ENCODE measurements at places on chromosomes 2 and 18. TPM values are rescaled to one million over a fixed set of nuclear protein-coding genes. Genes with fewer than 3 reads are reported as not detected.

DNA sequence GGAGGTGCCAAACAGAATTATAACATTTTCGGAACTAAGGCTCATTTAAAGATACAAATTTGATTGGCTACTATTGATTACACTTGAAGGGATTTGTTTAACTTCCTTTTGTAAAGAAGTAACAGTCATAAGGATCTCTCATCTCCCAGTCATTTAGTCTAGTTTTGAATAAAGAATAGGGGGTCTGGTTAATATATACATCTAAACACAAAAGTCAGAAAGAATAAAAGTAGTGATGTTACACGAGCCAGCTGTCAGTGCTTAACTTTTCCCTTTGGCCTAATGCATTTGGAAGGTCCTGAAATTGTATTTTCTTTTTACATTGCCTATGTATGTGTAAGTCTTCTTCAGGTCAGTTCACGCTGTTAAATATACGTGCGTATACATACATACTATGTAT lies 8.1 kb downstream of the SEPTIN2 start:
- no peak for DNase-seq

The REG3A gene
- not detected for total RNA-seq

The RTP5 gene
- total RNA-seq: not detected

The DQX1 gene
- 1.5 TPM for total RNA-seq

DNA sequence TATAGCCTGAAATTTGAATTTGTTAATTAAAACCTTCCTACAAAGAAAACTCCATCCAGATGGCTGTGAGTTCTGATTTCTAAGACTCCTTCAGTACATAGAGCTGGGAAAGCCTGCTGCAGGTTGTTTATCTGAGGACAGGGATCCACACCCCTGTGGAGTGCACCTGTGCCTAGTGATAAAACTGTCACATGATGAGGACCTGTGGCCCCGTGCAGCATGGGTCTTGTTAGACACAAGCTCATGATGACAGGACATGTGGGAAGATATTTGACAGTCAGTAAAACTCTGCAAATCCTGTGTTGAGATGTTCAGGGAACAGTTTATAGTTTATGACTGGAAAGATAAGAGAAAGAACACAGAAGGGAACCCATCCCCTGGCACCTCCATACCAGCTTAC lies 133.2 kb upstream of the TMEM18 start:
- no peak for DNase-seq

The CD207 gene
- total RNA-seq: not detected

The EFR3B gene
- 22.1 TPM for total RNA-seq

- no peak for DNase-seq
Observed at GRCh38 chr2:14634182-14634488, 1.6 kb downstream of the LRATD1 start.

- DNase-seq: no peak
Observed at GRCh38 chr2:38763228-38763627, 12.1 kb upstream of the SRSF7 start.

DNA sequence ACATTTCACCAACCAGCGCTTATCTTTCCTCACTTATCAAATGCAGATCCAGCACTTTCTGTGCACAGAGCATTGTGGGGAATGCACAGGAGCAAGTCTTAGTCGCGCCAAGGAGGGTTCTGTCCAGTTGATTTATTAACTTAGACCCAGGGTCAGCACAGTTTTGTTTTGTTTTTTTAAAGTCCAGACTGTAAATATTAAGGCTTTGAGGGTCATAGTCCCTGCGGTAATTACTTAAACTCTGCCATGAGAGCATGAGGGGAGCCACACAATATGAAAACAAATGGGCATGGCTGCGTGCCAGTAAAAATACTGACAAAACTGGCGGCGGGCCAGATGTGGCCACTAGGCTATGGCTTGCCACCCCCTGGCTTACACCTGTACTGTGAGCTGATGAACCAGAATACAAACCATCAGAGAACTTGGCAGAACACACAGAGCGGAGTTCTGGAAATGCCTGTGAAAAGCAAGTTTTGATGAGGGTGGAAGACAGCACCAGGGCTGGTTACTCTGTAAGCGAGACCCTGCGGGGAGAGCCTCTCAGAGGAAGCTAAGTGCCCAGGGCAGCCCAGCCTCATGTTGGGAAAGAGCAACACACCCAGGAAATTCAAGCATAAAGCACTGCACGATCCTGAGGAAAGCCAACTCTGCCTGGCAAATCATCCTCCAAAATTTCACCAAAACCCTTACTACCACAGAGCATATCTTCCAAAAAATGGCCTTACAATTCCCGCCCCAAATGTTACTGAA lies 43.6 kb downstream of the L3MBTL4 start:
- no peak for DNase-seq

GRCh38 chr2:232418056-232418455 lies 11.4 kb downstream of the ALPG start:
- no peak for DNase-seq

DNA sequence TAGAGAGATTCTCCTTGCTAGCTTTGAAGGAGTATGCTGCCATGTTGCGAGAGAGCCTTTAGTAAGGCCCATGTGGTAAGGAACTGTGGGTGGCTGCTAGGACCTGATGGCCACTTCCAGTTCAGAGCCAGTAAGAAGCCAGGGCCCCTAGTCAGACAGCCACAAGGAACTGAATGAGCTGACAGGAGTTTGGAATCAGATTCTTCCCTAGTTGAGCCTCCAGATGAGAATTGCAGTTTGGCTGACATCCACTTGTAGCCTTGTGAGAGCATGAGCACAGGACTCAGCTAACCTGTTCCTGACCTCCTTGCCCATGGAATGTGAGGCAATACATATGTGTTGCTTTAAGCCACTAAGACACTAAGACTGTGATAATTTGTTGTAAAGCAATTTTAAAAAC lies 1.2 kb upstream of the WDR7 start:
- DNase-seq: no peak

DNA sequence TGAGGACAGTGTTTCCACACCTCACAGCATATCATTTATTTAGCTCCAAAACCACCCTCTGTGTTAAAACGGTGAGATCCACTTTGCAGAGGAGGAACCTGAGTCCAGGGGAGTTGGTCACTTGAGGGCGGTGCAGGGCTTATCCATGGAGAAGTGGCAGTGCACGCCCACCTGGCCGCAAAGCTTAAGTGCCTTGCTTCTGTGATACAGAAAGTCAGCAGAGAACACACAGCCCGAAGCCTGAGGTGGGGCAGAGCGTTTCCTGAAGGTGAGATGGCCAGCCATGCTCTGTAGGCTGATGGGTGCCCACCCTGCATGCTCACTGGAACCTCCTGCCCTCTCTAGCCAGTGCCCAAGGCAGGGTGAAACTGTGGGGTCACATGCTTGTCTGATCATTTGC lies 87.3 kb downstream of the SH3RF3 start:
- DNase-seq: no peak

GRCh38 chr18:79682894-79683625 lies 3.5 kb downstream of the CTDP1 start:
- DNase-seq: no peak

The ANKRD62 gene
- total RNA-seq: not detected

Data from progenitor cell of endocrine pancreas (in vitro differentiated cells).